ENCODE measurements at places on chromosomes 2 and 18.
A peak's percentile ranks its signal among the peaks of the same experiment; 100 is the strongest.

DNA sequence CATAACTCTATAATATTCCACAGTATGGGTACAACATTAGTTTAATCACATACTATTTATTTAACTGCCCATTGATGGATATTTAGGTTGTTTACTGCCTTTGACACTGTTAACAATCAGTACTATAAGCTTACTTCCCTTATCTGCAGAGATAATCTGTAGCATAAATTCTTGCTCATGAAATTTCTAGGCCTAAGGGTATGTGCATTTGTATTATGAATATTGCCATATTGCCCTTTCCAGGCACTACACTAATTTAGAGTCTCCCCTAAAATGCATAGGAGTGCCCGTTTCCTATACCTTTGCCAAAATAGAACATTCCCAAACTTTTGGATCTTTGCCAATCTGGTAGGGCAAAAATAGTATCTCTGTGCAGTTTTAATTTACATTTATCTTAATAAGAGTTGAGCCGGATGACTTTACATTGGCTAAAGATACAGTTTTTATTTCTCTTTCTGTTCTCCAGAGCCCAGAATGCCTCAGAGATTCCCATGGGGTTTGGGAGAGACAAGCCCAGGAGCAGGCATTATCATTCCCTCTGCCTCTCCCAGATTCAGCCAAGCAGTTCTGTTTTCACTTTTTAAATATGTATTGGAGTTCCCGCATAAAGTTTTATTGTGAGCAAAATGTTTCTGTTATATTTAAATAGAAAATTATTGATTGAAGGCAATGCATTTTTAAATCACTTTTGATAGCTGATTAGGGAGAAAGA lies 102.8 kb downstream of the CAPN13 start:
- no peaks in the 10 kb centered on the region for H3K4me1 ChIP-seq

DNA sequence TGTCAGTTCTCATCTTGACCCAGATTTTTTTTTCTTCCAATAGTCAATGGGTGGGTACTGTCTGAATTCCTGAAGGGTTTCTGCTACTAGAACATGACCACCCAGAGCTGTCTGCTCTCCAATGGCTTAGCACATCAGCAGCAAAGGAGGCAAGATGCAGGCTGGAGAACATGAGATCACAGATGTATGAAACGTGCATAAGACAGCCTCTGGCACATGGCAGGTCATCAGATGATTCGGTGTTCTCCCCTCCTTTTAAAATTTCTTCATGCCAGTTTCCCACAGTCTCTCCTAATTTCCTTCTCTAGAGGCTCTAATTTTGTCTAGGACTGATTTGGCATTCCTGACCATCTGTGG lies 359.3 kb upstream of the TNP1 start:
- no peak for DNase-seq
- H3K4me3 ChIP-seq, result no peak overlapping the region
- no peaks in the 10 kb centered on the region for H3K36me3 ChIP-seq
- H3K4me1 ChIP-seq, result peaks cover 20% of the 10 kb centered on the region
- H3K27ac ChIP-seq, result no peak overlapping the region

GRCh38 chr18:6601241-6601640 lies 128.3 kb upstream of the ARHGAP28 start:
- no peak overlapping the region for H3K27ac ChIP-seq
- H3K27me3 ChIP-seq, result no peaks in the 10 kb centered on the region
- no peak overlapping the region for H3K4me3 ChIP-seq
- H3K36me3 ChIP-seq, result no peaks in the 10 kb centered on the region

- H3K4me1 ChIP-seq, result peaks cover 20% of the 10 kb centered on the region
- no peak for DNase-seq
- H3K27ac ChIP-seq, result no peak overlapping the region
These were observed 20.8 kb upstream of the GAL3ST2 start for GRCh38 chr2:241755777-241756176.

GRCh38 chr2:43699761-43700160 lies 23.5 kb upstream of the C1GALT1C1L start:
- no peaks in the 10 kb centered on the region for H3K4me1 ChIP-seq
- H3K4me3 ChIP-seq, result no peak overlapping the region
- H3K36me3 ChIP-seq, result no peaks in the 10 kb centered on the region
- H3K27me3 ChIP-seq, result peaks cover 23% of the 10 kb centered on the region
- no peak for DNase-seq
- no peak overlapping the region for H3K27ac ChIP-seq

DNA sequence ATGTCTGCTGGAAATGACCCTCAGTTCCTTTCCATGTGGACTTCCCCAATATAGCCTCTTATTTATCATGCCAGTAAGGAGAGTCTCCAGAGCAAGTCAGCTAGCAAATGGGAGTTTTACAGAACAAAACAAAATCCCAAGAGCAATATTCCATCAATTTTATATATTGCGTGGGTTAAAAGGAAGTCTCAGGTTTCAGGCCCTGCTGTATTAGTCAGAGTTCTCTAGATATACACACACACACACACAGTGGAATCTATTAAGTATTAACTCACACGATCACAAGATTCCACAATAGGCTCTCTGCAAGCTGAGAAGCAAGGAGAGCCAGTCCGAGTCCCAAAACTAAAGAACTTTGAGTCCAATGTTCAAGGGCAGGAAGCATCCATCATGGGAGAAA lies 102.8 kb upstream of the MAP2 start:
- H3K27ac ChIP-seq, result no peak overlapping the region
- DNase-seq, result no peak
- H3K4me1 ChIP-seq, result no peaks in the 10 kb centered on the region
- no peaks in the 10 kb centered on the region for H3K27me3 ChIP-seq
- no peak overlapping the region for H3K4me3 ChIP-seq
- H3K36me3 ChIP-seq, result no peaks in the 10 kb centered on the region

DNA sequence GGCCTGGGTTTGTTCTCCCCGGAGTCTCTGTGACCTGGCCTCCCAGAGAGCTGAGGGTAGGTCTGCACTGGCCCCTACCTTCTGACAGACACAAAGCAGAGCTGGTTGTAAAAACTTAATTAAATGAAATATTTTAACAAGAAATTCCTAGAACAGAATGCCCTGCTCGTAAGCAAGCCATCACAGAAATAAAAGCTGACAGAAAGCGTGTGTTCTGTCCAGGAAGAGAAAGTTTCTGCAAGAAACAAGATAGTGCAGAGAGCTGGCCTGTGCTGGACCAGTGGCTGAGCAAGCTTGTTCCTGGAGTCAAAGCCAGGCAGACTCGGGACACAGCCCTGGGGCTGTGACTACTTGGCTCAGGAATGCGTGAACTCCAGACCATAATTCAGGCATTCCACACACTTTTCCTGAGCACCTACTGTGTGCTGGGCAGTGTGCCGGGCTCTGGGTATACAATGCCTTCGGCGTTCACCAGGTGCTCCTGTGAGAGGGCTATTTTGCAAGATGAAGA lies 51.6 kb downstream of the APOB start:
- no peaks in the 10 kb centered on the region for H3K27me3 ChIP-seq
- H3K4me3 ChIP-seq, result no peak overlapping the region
- H3K4me1 ChIP-seq, result no peaks in the 10 kb centered on the region
- DNase-seq, result no peak

- DNase-seq, result no peak
- H3K27me3 ChIP-seq, result peaks cover 27% of the 10 kb centered on the region
- no peak overlapping the region for H3K27ac ChIP-seq
These were observed 72.9 kb downstream of the ZBTB7C start for GRCh38 chr18:48336332-48336731.

- no peak for DNase-seq
- no peak overlapping the region for H3K27ac ChIP-seq
- no peaks in the 10 kb centered on the region for H3K36me3 ChIP-seq
- no peaks in the 10 kb centered on the region for H3K27me3 ChIP-seq
These were observed 160.7 kb upstream of the CNTNAP5 start for GRCh38 chr2:123864416-123864815.

GRCh38 chr2:225468131-225468530 lies 68.6 kb downstream of the NYAP2 start:
- H3K4me3 ChIP-seq, result no peak overlapping the region
- H3K4me1 ChIP-seq, result peaks cover 18% of the 10 kb centered on the region
- no peak for DNase-seq
- H3K27me3 ChIP-seq, result peaks cover 2% of the 10 kb centered on the region
- H3K27ac ChIP-seq, result no peak overlapping the region

DNA sequence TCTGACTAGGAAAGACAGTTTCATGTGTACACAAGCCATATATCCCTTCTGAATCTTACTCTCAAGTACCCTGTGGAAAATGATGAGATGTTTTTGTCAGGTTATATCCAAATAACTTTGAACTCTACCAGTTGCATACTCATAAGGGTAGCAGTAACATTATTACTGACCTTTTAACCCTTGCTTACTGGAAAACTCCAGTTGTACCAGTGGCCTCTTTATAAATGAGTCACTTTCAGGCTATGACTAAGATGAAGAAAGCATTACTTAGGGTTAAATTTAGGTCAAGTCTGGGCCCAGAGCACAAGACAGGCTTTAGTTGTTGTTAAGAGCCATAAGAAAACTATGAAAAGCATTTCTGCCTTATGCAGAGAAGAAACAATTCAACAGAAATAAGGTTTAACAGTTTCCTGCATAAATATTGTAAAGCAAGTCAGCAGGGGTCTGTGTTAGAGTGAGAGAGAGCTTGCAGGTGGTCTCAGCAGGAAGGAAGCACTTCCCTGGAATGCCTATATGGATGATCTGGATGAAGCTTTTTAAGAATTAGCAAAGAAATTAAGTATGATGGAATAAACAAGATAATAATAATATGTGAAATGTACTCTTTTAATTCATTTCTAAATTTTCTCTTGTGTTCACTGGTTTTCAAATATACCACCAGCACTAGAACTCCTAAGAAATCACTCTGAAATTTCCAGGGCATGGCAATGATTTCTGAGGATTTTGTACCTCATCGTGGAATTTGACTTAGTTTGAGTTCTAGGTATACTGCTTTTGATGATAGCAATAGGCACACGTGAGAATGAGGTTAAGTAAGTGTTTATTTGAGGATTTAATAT lies 126.6 kb downstream of the UBE2E3 start:
- H3K36me3 ChIP-seq, result peaks cover 18% of the 10 kb centered on the region
- peaks cover 60% of the 10 kb centered on the region for H3K4me1 ChIP-seq
- H3K27ac ChIP-seq, result peak overlapping the region; percentile 81
- peak overlapping the region; percentile 50 for H3K4me3 ChIP-seq
- H3K27me3 ChIP-seq, result no peaks in the 10 kb centered on the region
- DNase-seq, result peak; percentile 40

DNA sequence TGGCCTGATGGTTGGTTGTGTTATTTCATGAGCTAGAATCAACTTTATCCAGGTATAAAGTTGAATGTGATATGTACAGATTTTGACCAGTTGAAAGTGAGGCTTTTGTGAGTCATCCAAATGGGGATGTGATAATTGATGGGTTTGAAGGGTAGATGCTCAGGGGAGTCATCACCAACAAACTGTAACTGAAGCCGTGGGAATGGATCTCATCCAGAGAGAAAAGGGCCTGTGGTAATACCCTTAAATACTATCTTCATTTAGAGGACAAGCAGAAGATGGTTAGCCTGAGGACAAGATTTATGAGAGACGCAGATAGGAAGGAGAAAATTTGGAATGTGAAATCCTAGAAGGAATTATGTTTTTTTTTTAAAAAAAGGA lies 90.5 kb upstream of the MYO3B start:
- no peak overlapping the region for H3K27ac ChIP-seq
- H3K4me3 ChIP-seq, result no peak overlapping the region
- no peak for DNase-seq
- H3K4me1 ChIP-seq, result no peaks in the 10 kb centered on the region

DNA sequence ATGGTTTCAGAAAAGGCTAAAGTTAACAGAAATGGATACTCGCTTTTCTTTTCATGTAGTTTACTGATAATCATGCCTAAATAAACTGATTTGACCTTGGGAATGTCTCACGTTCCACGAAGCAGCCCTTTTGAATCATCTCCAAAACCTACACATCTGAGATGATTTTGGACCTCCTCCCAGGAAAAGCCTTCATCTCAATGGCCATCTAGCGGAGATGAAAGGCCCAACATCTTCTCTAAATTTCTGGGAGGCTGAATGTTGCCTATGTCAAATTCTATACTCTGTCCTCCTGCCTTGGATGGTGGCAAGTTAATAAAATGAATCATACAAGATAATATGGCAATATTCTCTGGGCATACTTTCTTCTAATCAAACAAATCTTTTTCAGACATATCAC lies 448.5 kb downstream of the ZEB2 start:
- DNase-seq, result no peak
- H3K36me3 ChIP-seq, result peaks cover 8% of the 10 kb centered on the region
- H3K27ac ChIP-seq, result no peak overlapping the region
- no peaks in the 10 kb centered on the region for H3K4me1 ChIP-seq

GRCh38 chr2:200786423-200786822 lies 25.3 kb upstream of the BZW1 start:
- H3K4me1 ChIP-seq, result peaks cover 21% of the 10 kb centered on the region
- no peaks in the 10 kb centered on the region for H3K36me3 ChIP-seq
- H3K4me3 ChIP-seq, result no peak overlapping the region

- H3K27ac ChIP-seq, result no peak overlapping the region
- H3K4me1 ChIP-seq, result no peaks in the 10 kb centered on the region
- H3K4me3 ChIP-seq, result no peak overlapping the region
- peaks cover 8% of the 10 kb centered on the region for H3K27me3 ChIP-seq
- H3K36me3 ChIP-seq, result no peaks in the 10 kb centered on the region
These were observed 152.2 kb downstream of the MTX2 start for GRCh38 chr2:176421297-176422050.

DNA sequence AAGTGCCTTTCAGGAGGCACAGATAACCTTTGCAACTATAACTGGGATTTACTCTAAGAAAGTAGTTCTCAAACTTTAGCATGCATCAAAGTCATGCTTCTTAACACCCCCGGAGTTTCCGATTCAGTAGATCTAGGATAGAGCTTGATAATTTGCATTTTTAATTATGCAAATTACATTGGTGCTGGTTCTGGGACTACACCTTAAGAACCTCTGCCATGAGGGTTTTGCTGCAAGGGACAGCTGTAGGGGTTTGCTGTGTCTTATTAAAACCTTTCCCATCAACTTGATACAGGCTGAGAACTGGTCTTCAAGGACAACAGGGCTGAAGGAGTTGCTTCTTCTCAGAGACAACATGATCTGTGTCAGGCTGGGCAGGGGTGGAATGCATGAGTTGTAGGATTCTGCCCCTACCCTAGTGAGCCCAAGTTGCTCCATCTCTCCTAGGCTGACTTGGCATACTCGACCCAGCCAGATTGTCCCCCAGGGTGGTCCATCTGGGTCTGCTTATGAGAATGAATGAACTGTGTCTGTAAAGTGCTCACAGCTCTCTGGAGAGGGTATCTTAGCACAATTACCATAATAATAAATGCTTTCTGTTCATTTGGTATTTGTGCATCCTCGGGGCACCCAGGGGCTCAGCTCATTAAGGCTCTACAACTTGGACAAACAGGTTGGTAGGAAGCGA lies 232.7 kb downstream of the CLIP4 start:
- H3K36me3 ChIP-seq, result no peaks in the 10 kb centered on the region
- DNase-seq, result no peak
- no peak overlapping the region for H3K4me3 ChIP-seq
- no peak overlapping the region for H3K27ac ChIP-seq

GRCh38 chr2:24269265-24269664 lies 91.1 kb downstream of the ITSN2 start:
- DNase-seq, result no peak
- H3K36me3 ChIP-seq, result peaks cover 64% of the 10 kb centered on the region
- no peak overlapping the region for H3K27ac ChIP-seq
- H3K4me3 ChIP-seq, result no peak overlapping the region

- peaks cover 16% of the 10 kb centered on the region for H3K4me1 ChIP-seq
- no peaks in the 10 kb centered on the region for H3K27me3 ChIP-seq
- no peak overlapping the region for H3K27ac ChIP-seq
- H3K36me3 ChIP-seq, result peaks cover 2% of the 10 kb centered on the region
- DNase-seq, result peak; percentile 37
- H3K4me3 ChIP-seq, result no peak overlapping the region
These were observed 74.9 kb upstream of the KLF7 start for GRCh38 chr2:207240649-207241048.
